ENCODE measurements at places on chromosomes 1 and 21.

GRCh38 chr1:172451002-172451443 lies 7.2 kb upstream of the PIGC start:
- no peak for ATAC-seq

DNA sequence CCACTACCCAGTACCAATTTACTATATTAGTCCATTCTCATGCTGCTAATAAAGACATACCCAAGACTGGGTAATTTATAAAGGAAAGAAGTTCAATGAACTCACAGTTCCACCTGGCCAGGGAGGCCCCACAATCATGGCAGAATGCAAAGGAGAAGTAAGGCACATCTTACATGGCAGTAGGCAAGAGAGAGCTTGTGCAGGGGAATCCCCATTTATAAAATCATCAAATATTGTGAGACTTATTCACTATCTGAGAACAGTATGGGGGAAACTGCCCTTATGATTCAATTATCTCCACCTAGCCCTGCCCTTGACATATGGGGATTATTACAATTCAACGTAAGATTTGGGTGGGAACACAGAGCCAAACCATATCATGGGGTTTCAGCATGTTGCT lies 6.4 kb downstream of the CD58 start:
- no peak for ATAC-seq

DNA sequence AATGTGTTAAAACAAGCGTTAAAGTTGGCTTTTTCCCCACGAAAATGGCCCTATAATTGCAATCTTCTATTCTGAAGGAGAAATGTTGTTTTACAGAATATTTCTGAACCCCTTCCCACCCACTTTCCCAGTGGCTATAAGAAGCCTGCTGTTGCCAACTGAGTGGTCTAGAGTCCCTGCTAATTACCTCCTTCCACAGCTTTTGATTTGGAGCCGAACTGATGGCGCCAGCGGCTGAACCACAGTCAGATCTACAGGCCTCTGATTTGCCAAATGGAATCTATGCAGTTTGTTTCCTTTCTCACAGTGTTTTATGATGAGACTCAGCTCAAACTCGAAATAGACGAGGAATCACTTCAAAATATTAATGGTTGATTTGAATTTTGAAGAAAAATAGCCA lies 76.0 kb upstream of the C1orf105 start:
- ATAC-seq: no peak

GRCh38 chr1:53128401-53128800 lies 14.0 kb downstream of the SLC1A7 start:
- no peak for ATAC-seq

Data from esophagus mucosa (tissue), 1 donor.